CD4-positive, alpha-beta T cell treated with Interleukin-17A for 4 hours (primary cell): ENCODE measurements at places on chromosomes 1 and 21.

GRCh38 chr1:28518000-28518744, 12.3 kb downstream of the RCC1 start:
- DNase-seq, result peak; percentile 90

DNA sequence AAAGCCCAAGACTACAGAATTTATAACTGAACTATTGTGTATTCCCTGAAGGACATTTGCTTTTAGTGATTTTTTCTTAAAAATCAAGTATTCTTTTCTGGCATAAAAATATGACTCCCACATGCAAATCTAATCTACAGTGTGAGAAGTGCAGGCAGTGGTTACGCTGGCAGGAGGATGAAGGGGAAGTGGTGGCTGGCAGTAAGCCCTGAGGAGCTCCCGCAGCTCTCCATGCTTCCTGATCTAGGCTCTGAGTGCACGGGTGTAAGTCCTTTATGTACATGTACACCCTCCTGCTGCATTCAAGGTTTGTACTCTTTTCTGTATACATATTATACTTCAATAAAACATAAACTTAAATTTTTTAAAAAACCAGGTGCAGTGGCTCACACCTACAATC, 67.5 kb upstream of the PRDX6 start:
- peak; percentile 41 for DNase-seq

- DNase-seq, result no peak
Observed at GRCh38 chr21:39400173-39400572, 45.4 kb downstream of the LCA5L start.

DNA sequence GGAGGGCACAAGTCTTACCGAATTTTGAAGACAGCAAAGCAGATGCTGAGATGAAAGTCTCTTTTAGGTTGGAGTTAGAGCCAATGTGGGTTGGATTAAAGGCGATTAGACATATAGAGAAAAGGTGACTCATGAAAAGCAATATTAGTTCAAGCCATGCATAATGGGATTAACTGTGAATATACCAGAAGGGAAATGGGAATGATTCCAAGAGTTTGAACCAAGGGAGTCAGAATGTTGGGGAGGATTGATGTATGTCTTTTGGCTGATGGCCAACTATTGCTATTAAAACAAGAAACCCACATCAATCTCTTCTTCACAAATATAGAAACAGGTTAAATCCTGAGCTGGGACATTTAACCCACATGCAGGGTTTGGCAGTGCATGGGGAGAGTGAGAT, 1.2 kb downstream of the HMGCS2 start:
- DNase-seq, result no peak

- DNase-seq, result no peak
Observed at GRCh38 chr1:236691348-236691747, 5.0 kb downstream of the ACTN2 start.

DNA sequence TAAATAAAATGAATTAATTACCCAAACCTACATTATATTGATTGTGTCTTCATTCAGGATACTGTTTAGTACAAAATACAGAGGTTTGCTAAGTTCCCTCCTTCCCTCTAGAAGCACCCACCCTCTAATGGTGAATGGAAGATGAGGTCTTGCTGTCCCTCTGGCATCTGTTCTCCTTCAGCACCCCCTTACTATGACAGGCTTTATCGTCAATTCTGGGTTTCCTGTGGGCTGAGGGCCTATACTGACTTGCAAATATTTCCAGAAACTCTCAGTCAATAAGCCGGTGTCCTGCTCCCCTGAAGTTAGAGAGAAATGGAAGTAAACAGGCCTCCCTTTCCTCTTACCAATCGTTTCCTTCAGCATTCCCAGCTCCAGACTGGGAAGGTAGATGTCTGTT, 13.2 kb downstream of the LAX1 start:
- no peak for DNase-seq

GRCh38 chr1:34163792-34164731, 968 bp downstream of the CSMD2 start:
- DNase-seq, result no peak
